ENCODE measurements at places on chromosomes 2 and 18.
A peak's percentile ranks its signal among the peaks of the same experiment; 100 is the strongest.

DNA sequence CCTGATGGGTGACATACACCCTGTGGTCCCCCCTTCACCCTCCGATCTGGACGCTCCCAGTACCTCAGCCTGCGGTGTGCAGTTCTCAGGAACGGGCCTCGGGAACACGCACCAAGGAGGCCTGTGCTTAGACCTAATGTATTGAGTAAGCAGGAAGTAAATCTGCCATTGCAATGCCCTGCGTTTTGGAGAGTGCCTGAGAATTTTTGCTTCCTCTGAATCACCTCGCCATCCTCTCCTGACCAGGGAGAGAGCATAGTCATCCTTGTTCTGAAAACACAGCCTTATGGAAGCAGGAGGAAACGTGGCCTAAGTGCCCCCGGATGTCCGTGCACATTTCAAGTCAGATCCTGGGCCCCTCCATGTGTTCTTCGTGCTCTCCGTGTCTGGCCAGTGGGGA, 272.2 kb downstream of the NDUFA10 start:
- DNase-seq, result no peak

DNA sequence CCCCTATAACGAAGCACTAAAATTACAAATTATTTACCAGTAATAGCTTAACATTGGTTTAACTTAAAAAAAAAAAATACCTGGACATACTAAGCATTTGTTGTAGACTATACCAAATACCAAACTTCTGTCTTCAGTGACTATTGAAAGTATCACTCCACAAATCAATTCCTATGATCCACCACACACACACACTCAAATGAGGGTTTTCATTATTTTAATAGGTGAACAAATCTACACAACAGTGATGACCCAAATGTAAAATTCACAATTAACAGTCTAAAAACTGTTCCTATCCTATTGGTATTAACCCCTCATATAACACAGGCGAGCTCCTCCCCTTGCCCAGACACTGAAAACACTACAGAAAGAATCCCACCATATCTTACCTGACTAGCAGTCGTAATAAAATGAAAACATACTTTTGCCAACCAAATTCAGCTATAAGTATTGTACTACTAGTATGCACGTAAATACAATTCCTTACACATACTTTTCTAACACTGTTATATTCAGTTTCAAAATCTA, 2.5 kb downstream of the SP3 start:
- DNase-seq, result no peak

GRCh38 chr2:186379052-186379451, 107.0 kb upstream of the ZC3H15 start:
- no peak for DNase-seq

DNA sequence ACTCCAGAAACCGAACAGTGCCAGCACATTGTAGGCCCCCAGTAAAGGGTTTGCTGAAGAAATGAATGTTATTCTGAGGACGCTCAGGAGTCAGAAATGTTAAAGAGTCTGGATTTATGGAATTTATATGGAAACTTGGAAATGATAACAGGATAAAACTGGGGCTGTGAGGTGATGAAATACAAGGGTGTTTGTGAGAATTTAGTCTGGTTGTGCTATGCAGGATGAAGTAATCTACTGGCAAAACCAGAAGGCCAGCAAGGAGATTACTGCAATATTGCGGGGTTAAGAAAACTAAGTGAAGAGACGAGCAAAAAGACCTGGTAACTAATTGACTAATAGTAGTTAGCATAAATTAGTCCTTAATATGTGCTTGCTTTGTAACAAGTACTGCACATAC, 467.8 kb downstream of the ZEB2 start:
- DNase-seq, result no peak

DNA sequence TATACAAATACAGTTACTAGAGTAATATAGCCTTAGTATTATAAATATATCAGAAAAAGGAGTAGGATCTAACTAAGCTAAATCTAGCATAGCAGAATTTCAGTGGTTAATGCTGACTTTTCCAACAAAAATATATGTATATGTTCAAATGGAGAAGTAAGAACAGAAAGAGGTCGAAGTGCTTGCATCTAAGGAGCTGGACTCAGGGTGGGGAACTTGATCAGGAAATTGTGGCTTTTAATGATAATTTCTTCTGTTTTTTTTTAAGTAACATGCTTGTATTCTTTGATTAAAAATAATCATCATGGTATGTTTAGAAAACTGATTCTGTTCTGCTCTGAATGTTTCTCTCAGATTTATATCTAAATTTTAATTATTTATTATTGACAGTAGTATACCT, 327.1 kb downstream of the GALNT13 start:
- no peak for DNase-seq

DNA sequence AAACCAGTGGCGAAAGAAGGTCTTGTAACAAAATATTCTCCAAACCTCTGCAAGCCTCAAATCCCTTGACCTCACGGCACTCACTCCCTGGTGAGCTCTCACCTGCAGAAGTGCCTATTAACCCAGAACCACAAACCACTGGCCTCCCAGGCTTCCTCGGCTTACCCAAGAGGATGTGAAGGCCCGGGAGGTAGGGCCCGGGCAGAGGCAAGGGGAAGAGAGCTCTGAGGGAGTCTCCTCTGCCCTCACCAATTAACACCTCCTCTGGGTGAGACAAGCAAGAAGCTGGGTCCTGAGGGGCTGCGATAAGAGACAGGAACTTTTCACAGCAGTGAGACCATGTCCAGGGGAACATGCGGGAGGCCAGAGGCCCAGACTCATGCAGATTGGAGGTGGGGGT, 53.7 kb downstream of the EMX1 start:
- no peak for DNase-seq

- no peak for DNase-seq
Measured at GRCh38 chr2:86360776-86361175, 23.4 kb upstream of the REEP1 start.

- DNase-seq, result no peak
Measured at GRCh38 chr2:178800510-178800909, 6.7 kb downstream of the TTN start.

- DNase-seq, result peak; percentile 73
Measured at GRCh38 chr2:112623913-112624777, 21.6 kb upstream of the SLC20A1 start.

- no peak for DNase-seq
Measured at GRCh38 chr2:127425540-127426490, 7.6 kb downstream of the PROC start.
